CD4-positive, CD25-positive, alpha-beta regulatory T cell (primary cell): ENCODE measurements at places on chromosomes 5 and 9. TPM values are rescaled to one million over a fixed set of nuclear protein-coding genes. Genes with fewer than 3 reads are reported as not detected.

The PCDHB6 gene
- polyA plus RNA-seq: not detected

DNA sequence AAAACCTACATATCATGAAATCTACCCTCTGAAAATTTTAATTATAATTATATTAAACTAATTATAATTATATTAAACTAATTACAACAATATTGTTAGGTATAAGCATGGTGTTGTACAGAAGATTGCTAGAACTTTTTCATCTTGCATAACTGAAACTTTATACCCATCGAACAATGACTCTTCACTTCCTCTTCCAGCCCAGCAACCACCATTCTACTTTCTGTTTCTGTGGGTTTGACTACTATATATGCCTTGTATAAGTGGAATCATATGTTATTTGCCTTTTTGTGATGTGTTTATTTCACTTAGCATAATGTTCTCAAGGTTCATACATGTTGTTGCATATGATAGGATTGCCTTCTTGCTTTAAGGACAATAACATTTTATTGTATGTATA lies 274.2 kb upstream of the CCNH start:
- DNase-seq: no peak
- no peak overlapping the region for H3K4me3 ChIP-seq
- H3K4me1 ChIP-seq: no peaks in the 10 kb centered on the region
- H3K27me3 ChIP-seq: no peaks in the 10 kb centered on the region

The ENG gene
- polyA plus RNA-seq: 1.9 TPM

The CCDC183 gene
- polyA plus RNA-seq: 0.16 TPM

GRCh38 chr9:7342736-7343135 lies 456.8 kb downstream of the DMAC1 start:
- H3K36me3 ChIP-seq: no peaks in the 10 kb centered on the region
- no peak overlapping the region for H3K4me3 ChIP-seq
- H3K4me1 ChIP-seq: no peaks in the 10 kb centered on the region
- no peaks in the 10 kb centered on the region for H3K27me3 ChIP-seq
- no peak overlapping the region for H3K27ac ChIP-seq
- DNase-seq: no peak

- H3K27me3 ChIP-seq: no peaks in the 10 kb centered on the region
- no peak overlapping the region for H3K4me3 ChIP-seq
- H3K36me3 ChIP-seq: peaks cover 74% of the 10 kb centered on the region
- H3K27ac ChIP-seq: no peak overlapping the region
- H3K4me1 ChIP-seq: no peaks in the 10 kb centered on the region
Observed at GRCh38 chr9:122251351-122251750, 13.3 kb downstream of the RBM18 start.

DNA sequence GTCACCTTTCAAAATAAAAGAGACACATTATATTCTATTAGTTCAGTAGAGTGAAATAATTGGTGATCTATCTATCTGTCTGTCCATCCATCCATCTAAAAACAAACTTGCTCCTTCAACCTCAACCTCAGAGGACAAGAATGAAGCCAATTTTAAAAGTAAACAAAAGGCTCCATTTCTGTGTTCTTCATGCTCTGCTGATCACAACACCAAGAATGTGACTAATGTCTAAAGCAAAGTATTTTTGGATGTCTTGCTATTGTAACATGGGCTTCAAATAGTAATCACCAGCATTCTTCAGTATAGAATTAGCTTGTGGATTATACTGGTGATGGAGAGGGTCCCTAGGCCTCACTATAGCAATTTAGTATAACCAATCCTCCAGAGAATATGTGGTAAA lies 1304.4 kb downstream of the MAT2B start:
- H3K4me3 ChIP-seq: no peak overlapping the region
- no peak overlapping the region for H3K27ac ChIP-seq
- no peaks in the 10 kb centered on the region for H3K4me1 ChIP-seq
- DNase-seq: no peak
- H3K36me3 ChIP-seq: no peaks in the 10 kb centered on the region

DNA sequence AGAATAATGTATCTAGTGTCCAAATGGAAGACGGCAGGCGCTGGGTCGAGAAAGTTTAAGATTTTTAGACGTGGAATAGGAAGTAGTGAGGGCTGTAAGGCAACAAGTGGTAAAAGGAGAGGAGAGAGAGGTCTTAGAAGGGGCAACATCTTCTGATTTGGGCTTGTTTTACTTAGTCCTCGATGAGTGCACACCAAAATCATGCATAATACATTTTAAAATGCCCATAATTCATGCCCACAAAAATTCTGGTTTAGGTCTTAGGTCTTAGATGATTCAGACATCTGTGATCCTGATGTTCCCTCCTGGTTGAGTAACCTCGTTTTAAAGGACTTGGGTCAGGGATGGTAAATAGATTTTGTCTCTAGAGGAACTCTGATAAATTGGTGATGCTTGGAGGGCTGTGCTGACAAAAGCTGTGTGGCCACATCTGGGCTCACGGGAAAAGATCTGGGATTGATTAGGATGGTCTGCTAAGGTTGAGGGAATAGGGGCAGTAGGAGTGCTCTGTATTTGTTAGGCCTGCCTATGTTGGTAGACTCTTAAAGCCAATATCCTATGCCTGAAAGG lies 476.3 kb downstream of the CCDC171 start:
- no peak overlapping the region for H3K27ac ChIP-seq
- no peaks in the 10 kb centered on the region for H3K36me3 ChIP-seq
- H3K4me1 ChIP-seq: no peaks in the 10 kb centered on the region
- no peak overlapping the region for H3K4me3 ChIP-seq

The ZNF618 gene
- not detected for polyA plus RNA-seq

DNA sequence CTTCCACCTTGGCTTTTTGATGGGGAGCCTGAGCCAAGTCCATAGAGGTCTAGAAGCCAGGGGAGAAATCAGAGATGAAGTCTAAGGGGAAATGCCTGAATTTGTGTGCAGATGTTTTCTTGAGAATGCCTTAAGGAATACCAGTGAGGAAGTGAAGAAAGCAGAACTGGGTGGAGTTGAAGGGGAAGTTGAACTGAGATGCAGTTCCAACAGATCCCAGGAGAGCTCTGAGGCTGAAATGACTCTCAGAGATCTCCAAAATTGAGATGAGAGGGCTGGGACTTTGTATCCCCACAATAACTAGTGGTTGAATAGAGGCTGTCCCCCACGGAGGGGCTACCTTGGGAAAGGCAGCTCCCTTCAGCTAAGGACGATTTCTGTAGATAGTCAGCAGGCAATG lies 197.1 kb downstream of the ZNF462 start:
- H3K27me3 ChIP-seq: no peaks in the 10 kb centered on the region
- no peaks in the 10 kb centered on the region for H3K4me1 ChIP-seq
- no peaks in the 10 kb centered on the region for H3K36me3 ChIP-seq
- no peak overlapping the region for H3K4me3 ChIP-seq
- no peak for DNase-seq
- no peak overlapping the region for H3K27ac ChIP-seq

The FGF1 gene
- polyA plus RNA-seq: not detected

- H3K27ac ChIP-seq: no peak overlapping the region
- H3K36me3 ChIP-seq: no peaks in the 10 kb centered on the region
- peaks cover 2% of the 10 kb centered on the region for H3K27me3 ChIP-seq
- H3K4me1 ChIP-seq: no peaks in the 10 kb centered on the region
- no peak overlapping the region for H3K4me3 ChIP-seq
Observed at GRCh38 chr5:67377631-67378030, 181.0 kb upstream of the CD180 start.

The MYOZ3 gene
- 0.08 TPM for polyA plus RNA-seq

DNA sequence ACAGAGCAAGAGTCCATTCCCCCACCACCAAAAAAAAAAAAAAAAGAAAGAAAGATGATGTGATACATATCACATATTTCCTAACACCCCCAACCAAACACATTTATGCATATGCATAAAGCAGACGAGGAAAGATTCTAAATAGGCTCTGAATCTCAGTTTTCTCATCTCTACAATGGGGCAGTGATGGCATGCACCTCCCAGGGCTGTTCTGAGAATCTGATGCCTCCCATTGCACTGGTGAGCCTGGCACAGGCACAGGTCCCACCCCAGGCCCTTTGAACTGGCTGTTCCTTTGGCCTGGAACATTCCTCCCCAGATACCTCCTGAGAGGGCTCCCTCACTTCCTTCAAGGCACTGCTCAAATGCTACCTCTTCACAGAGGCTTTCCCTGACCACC lies 116.5 kb downstream of the C9orf50 start:
- DNase-seq: no peak
- no peaks in the 10 kb centered on the region for H3K36me3 ChIP-seq
- no peaks in the 10 kb centered on the region for H3K4me1 ChIP-seq
- no peaks in the 10 kb centered on the region for H3K27me3 ChIP-seq

DNA sequence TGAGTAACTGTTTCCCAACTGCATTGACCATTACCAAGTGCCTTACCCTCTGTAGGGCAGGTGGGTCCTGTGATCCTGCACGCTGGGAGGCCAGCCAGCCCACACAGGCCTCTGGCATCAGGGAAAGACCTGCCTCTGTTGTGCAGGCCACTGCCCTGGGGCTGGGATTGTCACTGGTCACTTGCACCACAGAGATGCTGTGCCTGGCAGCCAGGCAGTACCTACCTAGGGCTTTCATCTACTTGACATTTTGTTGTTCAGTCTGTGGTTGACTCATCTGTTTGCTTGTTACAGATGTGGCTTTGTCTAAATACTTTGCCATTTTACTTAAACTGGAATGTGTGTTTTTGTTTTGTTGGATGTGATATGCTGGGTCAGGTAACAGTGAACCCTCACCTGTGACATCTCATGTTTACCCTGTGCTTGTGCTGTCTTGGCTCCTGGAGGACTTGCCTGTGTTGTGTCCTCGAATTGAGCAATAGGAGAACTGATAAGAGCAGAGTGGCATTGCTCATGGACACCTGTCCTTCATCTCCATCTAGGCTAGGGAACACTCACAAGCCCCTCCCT lies 32.8 kb downstream of the SECISBP2 start:
- DNase-seq: no peak
- H3K27ac ChIP-seq: no peak overlapping the region
- H3K4me1 ChIP-seq: peaks cover 19% of the 10 kb centered on the region
- no peaks in the 10 kb centered on the region for H3K27me3 ChIP-seq

The PDZD2 gene
- 0.06 TPM for polyA plus RNA-seq
